ENCODE measurements at places on chromosomes 5 and 9.
A peak's percentile ranks its signal among the peaks of the same experiment; 100 is the strongest.

DNA sequence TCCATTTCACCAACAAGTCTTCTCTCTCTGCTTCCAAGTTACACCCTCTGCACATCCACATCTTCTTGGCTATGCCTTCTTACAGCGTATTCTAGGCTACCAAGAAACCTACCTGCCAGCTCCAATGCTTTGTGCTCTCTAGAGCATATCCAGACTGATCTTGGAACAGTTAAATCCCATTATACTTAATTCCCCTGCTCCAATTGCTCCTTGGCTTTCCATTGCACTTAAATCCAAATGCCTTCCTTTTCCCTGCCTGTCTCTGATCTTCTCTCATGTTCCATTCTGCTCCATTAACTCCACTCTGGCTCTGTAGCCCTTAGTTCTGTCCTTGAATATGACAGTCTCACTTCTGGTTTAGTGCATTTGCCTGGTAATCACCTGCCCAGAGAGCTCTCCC lies 322.4 kb downstream of the LRRC70 start:
- DNase-seq, result no peak

DNA sequence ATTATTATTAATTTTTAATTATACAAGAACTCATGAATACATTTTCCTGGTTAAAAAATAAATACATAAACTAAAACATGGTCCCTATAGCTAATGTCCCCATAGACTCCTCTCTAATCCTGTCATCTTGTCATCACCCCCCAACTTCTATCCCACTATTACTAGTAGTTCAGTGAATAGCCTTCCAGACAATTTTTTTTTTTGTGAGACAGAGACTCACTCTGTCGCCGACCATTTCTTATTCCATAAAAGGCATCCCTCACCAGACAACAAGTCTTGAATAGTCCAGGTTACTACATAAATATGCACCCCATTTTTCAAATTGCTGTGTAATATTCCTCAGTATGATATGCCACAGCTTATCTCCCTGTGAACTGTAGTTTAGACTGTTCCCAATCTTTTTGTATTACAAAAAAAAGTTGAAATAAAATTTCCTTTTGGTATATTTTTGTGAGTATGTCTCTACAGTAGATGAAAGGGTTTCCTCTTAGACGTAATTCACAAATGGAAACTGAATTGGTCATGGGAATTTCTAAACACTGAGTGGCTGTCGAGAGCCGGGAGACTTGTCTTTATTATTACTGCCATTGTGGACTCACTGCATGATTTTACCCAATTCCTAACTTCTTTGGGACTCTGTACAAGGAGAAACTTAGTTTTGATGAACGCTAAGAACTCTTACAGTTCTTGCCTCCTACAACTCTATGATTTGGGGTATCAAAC lies 6.4 kb upstream of the ABLIM3 start:
- no peak for DNase-seq

DNA sequence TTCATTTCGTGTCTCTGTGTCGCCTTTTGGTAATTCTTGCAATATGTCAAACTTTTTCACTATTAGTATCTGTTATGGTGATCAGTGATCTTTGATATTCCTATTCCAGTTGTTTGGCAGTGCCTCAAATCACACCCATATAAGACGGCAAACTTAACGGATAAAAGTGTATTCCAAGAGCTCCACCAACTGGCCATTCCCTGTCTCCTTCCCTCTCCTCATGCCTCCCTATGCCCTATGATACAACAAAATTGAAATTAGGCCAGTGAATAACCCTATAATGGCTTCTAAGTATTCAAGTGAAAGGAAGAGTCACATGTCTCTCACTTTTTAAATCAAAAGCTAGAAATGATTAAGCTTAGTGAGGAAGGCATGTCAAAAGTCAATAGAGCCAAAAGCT lies 74.8 kb downstream of the CDK5RAP2 start:
- DNase-seq, result no peak

GRCh38 chr5:141508440-141508797 lies 19.5 kb downstream of the PCDHGC5 start:
- no peak for DNase-seq

DNA sequence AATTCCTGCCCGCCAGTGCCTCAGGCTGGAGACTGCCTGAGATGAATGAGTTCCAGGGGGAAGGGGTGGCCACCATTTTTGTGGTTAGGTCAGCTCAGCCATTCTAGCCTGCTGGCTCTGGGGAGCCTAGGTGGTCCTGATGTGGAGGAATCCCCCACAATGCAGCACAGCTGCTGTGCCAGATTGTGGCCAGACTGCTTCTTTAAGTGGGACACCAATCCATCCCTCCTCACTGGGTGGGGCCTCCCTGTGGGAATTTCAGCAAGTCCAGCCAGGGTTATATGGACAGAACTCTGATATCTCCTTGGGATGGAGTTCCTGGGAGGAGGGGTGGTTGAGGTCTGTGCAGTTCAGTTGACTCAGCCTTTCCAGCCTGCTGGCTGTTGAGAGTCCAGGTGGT lies 51.2 kb upstream of the DAP start:
- DNase-seq, result no peak

DNA sequence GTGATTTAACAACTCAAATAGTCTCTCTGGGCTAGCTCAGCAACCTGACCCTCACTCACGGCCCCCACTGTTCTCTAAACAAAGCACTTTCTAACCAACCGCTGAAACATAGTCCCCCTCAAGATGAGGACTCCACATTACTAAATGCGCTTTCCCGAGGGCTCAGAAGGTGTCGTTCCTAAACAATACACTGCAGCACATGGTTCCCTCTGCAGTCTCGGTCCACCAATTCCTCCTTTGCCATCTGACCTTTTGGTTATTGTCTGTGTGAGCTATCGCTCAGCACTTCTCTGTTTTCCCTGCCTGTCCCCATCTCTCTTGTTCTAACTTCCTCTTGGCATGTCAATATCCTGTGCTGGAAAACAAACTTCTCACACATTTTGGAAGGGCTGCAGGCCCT lies 7.2 kb downstream of the EPB41L4A start:
- no peak for DNase-seq

DNA sequence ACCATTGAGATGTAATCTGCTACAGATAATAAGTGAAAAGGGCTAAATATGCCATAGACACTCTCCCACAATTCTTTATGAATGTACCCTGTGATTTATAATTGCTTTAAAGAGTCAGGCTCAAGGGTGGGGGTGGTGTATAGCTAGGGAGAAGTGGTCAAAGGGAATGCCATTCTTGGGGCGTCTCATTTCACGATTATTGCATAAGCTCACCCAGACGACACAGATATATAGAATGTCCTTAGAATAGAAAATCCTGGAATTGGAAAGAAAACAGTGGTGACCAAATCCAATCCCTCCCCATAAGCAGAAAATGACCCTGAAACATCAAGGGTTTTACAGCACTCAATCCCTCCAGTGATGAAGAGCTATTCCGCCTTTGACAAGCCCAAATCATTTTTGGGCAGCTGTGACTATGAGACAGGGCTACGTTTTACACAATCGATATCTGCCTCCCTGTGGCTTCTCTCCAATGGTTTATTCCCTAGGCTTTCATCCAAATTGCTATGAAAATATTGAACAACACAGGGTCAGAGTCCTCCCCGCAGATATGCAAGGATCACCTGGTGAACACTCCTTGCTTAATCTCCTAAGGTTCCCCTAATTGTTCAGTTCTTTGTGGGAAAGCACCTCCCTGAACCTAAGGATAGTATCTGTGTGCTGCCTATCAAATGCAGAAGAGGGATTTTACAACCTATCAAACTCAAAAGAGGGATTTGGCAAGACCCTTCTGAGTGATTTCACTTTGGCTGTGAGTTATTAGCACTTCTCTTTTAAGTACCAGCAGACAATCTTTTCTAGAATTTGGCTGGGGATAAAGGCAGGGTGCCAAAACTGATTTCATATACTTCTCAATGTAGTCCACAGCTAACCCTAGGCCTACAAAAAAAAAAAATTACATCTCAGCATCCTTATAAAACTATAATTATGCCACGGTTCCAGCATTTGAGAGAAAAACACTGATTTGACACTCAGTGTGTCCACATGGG lies 144.9 kb upstream of the CDH6 start:
- peak; percentile 80 for DNase-seq

DNA sequence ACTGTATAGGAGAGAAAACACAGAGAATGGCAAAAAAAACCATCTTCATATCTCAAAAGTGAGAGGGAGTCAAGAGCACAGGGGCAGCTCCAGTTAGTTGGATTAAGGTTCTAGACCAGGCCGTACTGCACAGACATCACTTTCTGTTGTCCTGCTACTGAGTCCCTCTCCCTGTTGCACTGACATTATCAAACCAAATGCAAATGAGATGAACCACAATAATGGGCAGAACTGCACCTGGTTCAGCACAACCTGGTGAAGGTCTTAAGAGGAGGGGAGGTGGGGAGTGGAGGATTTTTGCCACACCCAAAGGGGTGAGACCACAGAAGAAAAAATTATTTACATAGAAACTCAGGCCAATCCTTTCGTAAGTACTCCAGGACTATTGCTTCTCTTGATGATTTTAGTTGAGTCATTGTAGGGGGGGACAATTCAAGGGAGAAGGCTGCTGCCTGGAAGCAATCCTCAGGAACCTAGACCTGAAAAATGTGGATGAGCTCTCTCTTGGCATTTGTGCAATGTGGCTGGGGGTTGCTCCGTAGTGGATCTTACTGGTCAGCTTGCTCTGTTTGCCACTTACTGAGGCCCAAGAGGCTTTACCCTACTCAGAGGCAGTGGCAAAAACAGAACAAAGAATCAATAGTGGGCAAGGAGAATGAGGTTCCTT lies 94.5 kb upstream of the PPP1R2B start:
- no peak for DNase-seq

DNA sequence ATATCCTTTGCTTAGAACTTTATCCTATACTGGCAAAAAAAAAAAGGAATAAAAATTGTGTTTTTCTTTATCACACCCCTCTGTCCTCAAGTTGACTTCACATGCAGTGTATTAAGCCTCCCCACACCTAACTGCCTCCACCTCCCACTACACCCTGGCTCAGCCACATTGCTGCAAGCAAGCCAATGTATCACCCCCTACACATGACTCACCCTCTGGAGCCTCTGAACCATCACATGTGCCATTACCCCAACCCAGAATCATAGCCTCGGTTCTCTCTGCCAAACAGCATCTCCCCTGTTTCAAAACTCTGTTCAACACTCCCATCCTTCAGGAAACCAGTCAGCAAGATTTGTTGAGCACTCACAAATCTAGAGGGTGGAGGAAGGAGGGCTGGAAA lies 209.0 kb downstream of the CWC27 start:
- no peak for DNase-seq

- peak; percentile 44 for DNase-seq
Observed at GRCh38 chr9:113989017-113989713, 88.9 kb downstream of the AMBP start.

GRCh38 chr5:98847054-98847453 lies 73.6 kb downstream of the RGMB start:
- no peak for DNase-seq

GRCh38 chr5:130452744-130453143 lies 548.5 kb downstream of the CHSY3 start:
- no peak for DNase-seq

DNA sequence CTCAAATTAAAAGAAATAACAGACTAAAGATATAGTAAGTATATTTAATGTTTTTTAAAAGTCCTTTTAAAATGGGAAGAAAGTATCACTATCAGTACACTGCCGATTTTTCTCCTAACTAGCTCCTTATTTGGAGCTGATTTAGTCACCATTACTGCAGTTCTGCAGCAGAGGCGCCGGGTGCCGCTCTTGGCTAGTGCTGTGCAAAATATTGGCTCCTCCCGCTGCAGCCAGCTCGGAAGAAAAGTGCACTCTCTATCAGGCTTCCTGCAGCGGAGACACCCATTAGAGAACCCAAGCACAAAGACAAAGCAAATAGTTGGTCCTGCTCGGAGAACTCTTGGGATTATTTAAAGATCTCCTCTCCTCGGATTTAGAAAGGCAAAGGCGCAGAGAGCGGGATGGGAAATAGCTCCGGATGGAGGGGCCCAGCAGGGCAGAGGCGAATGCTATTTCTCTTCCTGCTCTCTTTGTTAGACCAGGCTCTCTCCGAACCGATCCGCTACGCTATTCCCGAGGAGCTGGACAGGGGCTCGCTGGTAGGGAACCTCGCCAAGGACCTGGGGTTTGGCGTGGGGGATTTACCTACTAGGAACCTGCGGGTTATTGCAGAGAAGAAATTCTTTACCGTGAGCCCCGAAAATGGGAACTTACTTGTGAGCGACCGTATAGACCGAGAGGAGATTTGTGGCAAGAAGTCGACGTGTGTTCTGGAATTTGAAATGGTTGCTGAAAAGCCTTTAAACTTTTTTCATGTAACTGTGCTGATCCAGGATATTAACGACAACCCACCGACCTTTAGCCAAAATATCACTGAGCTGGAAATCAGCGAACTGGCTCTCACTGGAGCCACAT lies at the start of gene PCDHGB3:
Gene PCDHGB3 (plus strand): TSS at position 249 of the 855 bp plus-strand sequence. CDS start 153 bp downstream, at position 402.
- no peak for DNase-seq

- no peak for DNase-seq
Observed at GRCh38 chr5:15655683-15656082, 155.7 kb downstream of the FBXL7 start.

DNA sequence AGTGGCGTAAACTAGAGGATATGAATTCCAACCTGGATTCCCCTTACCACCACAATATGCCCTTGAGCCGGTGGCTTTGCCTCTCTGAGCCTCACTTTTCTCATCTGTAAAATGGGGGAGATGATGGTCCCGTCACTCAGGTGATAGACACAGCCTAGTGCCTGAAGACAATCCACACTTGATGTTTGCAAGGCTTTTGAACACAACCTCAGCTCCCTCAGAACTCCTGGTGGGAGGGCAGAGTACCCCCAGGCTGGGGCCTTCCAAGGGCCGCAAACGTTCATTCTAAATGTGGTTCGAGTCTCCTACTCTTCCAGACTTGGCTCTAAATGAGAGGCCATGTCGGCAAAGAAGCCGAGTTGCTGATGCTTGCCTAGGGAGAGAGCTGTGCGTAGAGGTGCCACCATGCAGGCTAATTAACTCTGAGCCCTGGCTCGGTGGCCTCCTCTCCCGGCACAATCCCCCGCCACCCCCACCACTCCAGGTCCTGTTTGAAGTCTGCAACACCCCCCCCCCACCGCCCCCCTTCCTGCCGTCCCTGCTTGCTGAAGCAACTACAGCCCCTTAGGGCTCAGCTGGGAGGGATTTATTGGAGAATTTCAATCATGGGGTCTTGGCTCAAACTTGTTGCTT lies 97.7 kb upstream of the LMX1B start:
- no peak for DNase-seq

DNA sequence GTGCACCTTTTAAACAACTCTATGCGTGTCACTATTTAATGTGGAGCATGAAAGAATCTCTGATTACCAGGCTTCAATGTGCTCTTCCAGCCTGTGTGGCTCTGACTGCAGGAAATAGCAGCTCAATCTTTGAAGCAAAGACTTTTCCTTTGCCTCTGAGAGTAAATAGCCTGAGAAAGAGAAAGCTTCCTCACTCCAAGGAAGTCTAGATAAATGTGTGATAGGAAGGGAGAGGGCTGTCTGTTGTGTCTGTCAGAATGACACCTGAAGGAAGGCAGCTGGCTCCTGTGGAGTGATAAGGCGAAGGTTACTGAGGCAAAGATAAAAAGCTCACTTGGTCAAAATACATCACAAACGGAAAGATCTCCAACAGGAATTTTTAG lies 205.3 kb upstream of the HAPLN1 start:
- DNase-seq, result no peak
